ENCODE measurements at places on chromosomes 13 and 19. TPM values are rescaled to one million over a fixed set of nuclear protein-coding genes. Genes with fewer than 3 reads are reported as not detected.

DNA sequence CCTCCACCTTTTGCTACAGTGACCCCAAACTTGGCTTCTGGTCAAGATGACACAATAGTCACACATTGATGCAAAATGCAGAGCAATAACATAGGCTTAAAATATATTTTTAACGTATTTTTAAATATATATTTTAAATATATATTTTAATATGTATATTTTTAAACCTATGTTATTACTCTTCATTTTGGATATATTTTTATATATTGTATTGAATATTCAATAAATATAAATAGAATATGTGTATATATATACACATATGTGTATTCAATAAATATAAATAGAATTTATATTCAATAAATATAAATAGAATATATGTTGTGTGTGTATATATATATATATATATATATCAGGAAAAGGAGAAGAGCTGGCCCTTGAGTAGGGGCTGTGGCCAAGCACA lies 115.6 kb downstream of the POU4F1 start:
- no peaks in the 10 kb centered on the region for H3K36me3 ChIP-seq
- H3K4me3 ChIP-seq = no peak overlapping the region
- no peaks in the 10 kb centered on the region for H3K27me3 ChIP-seq
- DNase-seq = no peak

DNA sequence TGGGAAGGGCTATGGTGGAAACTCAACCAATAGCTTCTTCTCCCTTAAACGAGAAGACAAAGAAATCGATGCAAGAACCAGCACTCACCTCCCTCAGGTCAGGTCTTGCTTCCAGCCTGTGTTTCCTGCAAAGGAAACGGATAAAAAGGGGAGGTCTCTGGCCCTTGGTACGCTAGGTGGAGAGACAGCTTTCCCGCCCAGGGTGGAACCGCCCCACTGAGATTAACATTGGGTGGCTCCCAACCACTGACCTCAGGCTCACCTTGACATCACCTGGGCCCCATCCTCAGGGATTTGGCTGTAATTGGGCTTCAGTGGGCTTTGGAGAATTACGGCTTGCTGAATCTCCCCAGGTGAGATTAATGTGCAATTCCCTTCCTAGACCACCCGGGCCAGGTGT lies at the start of gene NLRP7:
Gene NLRP7 (minus strand): TSS at position 150 of the 400 bp plus-strand sequence.
- no peaks in the 10 kb centered on the region for H3K4me1 ChIP-seq
- no peaks in the 10 kb centered on the region for H3K27me3 ChIP-seq
- no peak within 1 kb of the TSS for H3K27ac ChIP-seq
- no peak for DNase-seq
- H3K4me3 ChIP-seq = no peak within 1 kb of the TSS

- no peaks in the 10 kb centered on the region for H3K4me1 ChIP-seq
- H3K27ac ChIP-seq = no peak within 1 kb of the TSS
- H3K36me3 ChIP-seq = peaks cover 18% of the 10 kb centered on the region
- H3K27me3 ChIP-seq = no peaks in the 10 kb centered on the region
- peak within 1 kb of the TSS; percentile 85 for H3K4me3 ChIP-seq
These were observed at the start of gene ZNF578 for GRCh38 chr19:52453324-52454094. Gene ZNF578 (plus strand): TSS chr19:52453553. CDS start chr19:52501846, 48,293 bp downstream.

GRCh38 chr19:32901504-32902161 lies 32.1 kb upstream of the SLC7A9 start:
- peaks cover 5% of the 10 kb centered on the region for H3K36me3 ChIP-seq
- H3K4me3 ChIP-seq = no peak overlapping the region
- H3K27me3 ChIP-seq = no peaks in the 10 kb centered on the region
- no peak overlapping the region for H3K27ac ChIP-seq

GRCh38 chr13:20400774-20401173 lies 124.9 kb downstream of the CRYL1 start:
- no peak for DNase-seq
- no peaks in the 10 kb centered on the region for H3K36me3 ChIP-seq
- H3K4me3 ChIP-seq = no peak overlapping the region

GRCh38 chr19:27738569-27739193 lies 1474.3 kb downstream of the UQCRFS1 start:
- no peaks in the 10 kb centered on the region for H3K27me3 ChIP-seq
- DNase-seq = no peak
- H3K4me1 ChIP-seq = no peaks in the 10 kb centered on the region
- no peaks in the 10 kb centered on the region for H3K36me3 ChIP-seq
- H3K4me3 ChIP-seq = no peak overlapping the region

DNA sequence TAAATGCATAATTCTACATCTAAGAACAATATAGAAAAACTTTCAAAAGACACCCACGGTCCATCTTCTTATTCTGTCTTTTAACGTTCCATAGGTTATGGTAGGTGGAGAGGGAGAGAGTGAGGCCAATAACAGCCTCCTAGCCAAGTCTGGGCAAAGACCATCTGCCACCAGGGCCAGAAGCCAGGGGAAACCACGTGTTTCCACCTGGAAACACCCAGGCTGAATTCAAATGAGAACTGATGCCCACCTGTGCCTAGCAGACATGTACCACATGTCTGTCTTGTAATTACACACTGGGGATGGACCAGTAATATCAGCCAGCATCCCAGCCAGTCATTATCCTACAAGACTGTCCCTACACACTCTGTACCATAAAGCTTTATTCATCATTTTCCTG lies 1573.1 kb downstream of the EFNB2 start:
- no peaks in the 10 kb centered on the region for H3K4me1 ChIP-seq
- no peak overlapping the region for H3K27ac ChIP-seq
- H3K4me3 ChIP-seq = no peak overlapping the region
- H3K36me3 ChIP-seq = no peaks in the 10 kb centered on the region
- H3K27me3 ChIP-seq = no peaks in the 10 kb centered on the region

GRCh38 chr19:42594617-42595489 lies at the start of gene CEACAM8:
Gene CEACAM8 (minus strand): TSS chr19:42594924. CDS start chr19:42594828, 96 bp downstream.
- H3K27ac ChIP-seq = no peak within 1 kb of the TSS
- H3K36me3 ChIP-seq = no peaks in the 10 kb centered on the region
- no peak for DNase-seq
- H3K4me1 ChIP-seq = no peaks in the 10 kb centered on the region
- H3K27me3 ChIP-seq = no peaks in the 10 kb centered on the region

DNA sequence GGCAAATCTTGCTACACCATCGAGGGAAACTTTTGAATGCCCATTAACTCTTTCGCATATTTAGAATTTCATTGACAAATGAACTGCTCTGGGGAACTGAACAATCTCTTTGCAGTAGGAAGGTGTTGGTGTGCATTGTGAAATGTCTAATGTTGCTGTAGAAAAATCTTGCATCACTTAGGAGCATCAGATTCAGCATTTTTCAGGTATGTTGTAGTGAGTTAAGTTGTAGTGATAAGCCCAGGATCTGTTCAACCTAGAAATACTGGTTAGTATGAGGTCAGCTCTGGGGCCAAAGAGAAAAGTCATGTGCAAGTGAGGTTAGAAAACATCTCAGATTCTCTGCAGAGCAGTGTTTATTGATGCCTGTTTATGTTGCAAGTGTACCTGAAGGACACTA lies 4.1 kb downstream of the FRY start:
- no peak for DNase-seq
- H3K4me1 ChIP-seq = no peaks in the 10 kb centered on the region
- H3K36me3 ChIP-seq = no peaks in the 10 kb centered on the region

DNA sequence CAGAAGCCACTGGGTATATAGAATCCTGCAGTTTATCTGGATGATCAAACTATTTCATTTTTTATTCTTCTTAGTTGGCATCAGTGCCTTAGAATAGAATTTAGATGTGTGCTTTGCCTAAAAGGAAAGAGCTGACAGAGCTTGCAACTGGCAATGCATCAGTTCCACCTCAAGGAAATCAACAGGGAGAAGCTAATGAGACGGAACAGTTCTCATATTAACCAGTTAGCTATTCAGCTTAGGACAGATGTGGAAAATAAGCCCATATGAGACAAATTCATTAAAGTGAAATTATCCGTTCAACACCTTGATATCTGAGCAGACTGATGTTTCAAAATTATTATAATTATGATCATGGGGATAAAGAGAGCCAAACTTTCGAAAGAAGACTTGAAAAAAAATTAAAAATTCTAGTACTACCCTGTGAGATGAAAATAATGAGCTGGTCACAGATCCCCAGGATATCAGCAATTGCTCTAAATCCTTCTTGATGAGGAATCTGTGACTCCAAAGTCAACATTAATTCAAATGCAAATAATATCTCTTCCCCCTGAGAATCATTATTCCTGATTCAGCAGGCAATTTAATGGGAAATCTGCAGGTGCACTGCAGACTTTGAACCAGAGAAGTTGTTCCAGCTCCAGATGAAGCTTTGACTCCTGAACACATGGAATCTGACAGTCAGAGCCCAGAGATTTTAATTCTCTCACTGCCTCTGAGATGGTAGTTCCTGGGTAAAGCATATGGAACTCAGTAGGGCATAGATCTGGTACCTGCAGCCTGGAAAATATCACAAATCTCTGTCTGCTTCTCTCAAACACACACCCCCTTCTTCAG lies 486.8 kb downstream of the FOXO1 start:
- no peak overlapping the region for H3K27ac ChIP-seq
- no peaks in the 10 kb centered on the region for H3K36me3 ChIP-seq
- no peak for DNase-seq
- peaks cover 4% of the 10 kb centered on the region for H3K4me1 ChIP-seq
- no peaks in the 10 kb centered on the region for H3K27me3 ChIP-seq

GRCh38 chr13:47673009-47673850 lies 327.8 kb downstream of the SUCLA2 start:
- H3K27me3 ChIP-seq = peaks cover 3% of the 10 kb centered on the region
- no peaks in the 10 kb centered on the region for H3K4me1 ChIP-seq
- no peak for DNase-seq

GRCh38 chr19:31957711-31958110 lies 387.7 kb upstream of the ZNF507 start:
- DNase-seq = no peak
- H3K4me3 ChIP-seq = no peak overlapping the region
- no peaks in the 10 kb centered on the region for H3K36me3 ChIP-seq
- no peaks in the 10 kb centered on the region for H3K27me3 ChIP-seq

DNA sequence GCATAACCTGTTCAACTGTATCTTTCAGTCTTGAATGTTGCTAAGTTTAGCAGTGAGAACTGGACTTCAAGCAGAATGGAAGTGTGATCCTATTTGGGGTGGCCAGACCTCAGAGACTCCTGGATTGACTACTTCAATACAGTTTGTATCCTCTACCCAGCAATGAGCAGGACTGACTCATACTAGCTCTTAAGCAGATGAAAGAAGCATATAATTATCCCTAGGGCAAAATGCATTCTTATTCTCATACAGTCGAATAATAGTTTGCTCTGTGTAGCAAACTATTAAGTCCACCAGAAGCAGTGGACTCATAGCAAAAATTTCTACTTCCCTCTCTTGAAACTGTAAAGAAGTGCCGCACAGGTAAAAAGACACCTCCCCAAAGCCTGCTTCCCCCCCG lies 46.4 kb upstream of the FAM216B start:
- H3K4me1 ChIP-seq = no peaks in the 10 kb centered on the region
- H3K27me3 ChIP-seq = peaks cover 5% of the 10 kb centered on the region
- H3K27ac ChIP-seq = no peak overlapping the region
- H3K4me3 ChIP-seq = no peak overlapping the region
- no peaks in the 10 kb centered on the region for H3K36me3 ChIP-seq

The CYP2B6 gene
- polyA plus RNA-seq = not detected

The MYO1F gene
- polyA plus RNA-seq = 79.3 TPM

The PNMA8B gene
- 0.57 TPM for polyA plus RNA-seq

The C19orf67 gene
- polyA plus RNA-seq = not detected

Data from CD4-positive, CD25-positive, alpha-beta regulatory T cell (primary cell).